NCI-H1092 treated with DMSO at 0.1 percent for 48 hours (cell line): ENCODE measurements at places on chromosomes 11 and 22.

DNA sequence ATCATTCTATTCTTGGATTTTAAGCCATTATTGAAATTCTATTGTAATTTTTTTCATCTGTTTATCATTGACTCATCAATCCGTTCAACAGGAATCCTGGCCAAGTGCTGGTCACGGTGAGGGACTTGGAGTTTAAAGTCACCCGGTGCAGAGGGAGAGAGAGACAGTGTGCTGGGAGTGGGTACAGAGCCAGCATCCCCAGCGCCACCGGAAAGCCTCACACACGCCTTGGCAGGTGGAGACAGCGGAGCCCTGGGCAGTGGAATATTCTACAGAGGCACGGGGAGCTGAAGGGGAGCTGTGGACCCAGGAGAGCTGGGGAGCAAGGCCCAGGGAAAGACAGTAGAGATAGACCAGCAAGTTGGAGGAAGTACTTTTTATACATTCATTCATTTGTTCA, 787.6 kb downstream of the BRD1 start:
- no peak for DNase-seq

GRCh38 chr11:32913445-32913844, 20.8 kb downstream of the QSER1 start:
- DNase-seq: no peak

- DNase-seq: no peak
Observed at GRCh38 chr22:33023153-33023827, 34.9 kb downstream of the SYN3 start.

GRCh38 chr22:24289741-24290163, 19.1 kb downstream of the SPECC1L start:
- no peak for DNase-seq

GRCh38 chr11:9512370-9513019, 51.7 kb downstream of the ZNF143 start:
- DNase-seq: no peak

- DNase-seq: no peak
Observed at GRCh38 chr22:37425800-37426705, 1.2 kb downstream of the ELFN2 start.

DNA sequence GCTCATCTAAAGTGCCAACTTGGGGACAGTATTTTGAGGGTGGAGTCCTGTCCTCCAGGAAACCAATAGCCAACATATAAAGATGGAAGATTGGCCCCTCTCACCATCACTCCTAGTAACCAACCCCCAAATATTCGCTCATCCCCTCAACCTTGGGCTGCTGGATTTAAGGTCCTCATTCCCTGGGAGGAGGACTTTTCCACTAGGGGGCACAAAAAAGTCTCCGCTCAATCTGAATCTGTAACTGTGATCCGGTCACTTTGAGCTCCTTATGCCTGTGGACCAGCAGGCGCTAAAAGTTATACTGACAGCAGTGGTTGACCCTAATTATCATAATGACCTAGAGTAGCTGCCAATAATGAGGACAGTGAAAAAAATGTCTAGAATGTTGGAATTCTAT, 20.5 kb upstream of the CLPB start:
- DNase-seq: no peak

GRCh38 chr11:61930933-61931332, 13.6 kb upstream of the RAB3IL1 start:
- no peak for DNase-seq

DNA sequence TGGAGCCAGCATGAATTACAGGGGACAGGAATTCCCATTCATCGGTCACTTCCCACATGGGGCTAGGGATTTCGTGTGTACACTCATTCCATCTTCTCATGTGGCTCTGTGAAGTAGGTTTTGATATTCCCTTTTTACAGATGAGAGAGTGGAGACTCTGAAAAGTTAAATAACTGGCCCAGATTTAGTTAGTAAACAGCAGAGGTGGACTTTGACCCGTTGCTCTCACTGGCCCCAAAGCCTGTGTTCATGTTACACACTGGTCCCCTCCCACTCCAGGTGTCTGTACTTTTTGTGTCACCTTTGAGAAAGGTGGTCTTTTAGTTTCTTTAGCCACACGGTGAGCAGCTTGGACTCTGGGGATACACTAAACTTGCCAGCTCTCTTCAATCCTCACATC, 108.5 kb downstream of the MICAL2 start:
- DNase-seq: no peak

DNA sequence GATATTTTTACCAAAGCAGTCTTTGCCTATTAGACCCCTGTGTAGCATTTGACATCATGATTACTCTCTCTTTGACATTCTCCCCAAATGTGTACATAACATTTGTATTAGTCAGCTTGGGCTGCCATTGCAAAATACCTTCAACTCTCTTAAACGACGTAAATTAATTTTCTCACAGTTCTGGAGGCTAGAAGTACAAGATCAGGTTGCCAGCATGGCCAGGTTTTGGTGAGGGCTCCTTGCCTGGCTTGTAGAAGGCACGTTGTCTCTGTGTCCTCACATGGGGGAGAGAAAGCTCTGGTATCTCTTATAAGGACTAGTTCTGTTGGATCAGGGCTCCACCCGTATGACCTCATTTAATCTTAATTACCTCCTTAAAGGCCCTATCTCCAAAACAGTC, 12.3 kb upstream of the DLAT start:
- no peak for DNase-seq

DNA sequence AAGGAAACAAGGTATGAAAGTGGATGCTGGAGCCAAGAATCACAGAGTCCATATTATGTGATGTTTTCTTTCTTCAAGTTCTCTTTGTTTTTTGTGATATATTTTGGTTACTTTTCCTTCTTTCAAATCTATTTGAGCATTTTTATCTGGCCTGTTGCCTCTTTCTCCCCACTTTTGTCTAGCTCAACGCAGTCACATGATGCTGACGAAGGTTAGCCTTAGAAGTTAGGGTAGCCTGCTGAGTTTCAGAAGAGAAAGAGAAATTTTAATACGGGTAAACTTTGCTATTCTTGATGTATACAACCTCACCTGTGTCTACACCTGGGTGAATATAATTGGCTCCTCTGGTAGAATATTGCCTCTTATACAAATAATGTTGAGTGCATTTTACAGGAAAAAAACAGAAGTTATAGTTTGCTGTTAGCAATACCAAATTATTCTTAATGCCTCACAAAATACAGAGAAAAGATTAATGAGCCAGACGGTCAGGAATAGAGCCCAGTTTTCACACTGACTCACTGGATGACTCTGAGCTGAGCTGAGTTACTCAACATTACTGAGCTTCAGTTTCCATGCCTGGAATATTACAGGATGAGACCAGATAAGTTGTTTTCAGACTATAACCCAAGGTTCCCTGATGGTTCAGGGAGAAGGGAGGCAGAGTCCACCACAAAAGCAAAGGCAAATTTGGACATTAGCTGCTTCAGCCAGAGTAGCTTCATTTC, 161.6 kb upstream of the BDNF start:
- no peak for DNase-seq

- DNase-seq: peak; percentile 95
Observed at GRCh38 chr11:114832532-114833125, 154.3 kb downstream of the NXPE2 start.

DNA sequence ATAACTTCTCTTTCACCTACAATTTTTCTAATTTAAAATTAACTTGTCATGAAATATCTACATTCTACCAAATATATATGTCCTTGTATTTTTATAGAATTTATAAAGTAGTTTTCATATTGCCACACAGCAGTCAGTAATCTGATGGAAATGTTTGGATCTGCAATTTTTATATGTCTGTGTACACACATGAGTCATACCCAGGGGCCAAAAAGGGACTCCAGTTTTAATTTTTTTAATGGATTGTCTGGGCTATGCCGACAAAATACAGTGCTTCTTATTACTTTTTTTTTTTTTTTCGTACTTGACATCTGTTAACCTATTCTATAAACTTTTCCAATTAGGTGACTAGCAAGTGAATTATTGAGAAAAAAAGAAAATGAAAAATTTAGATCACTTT, 6.3 kb downstream of the GUCY1A2 start:
- no peak for DNase-seq

GRCh38 chr11:15851051-15851498, 505.3 kb downstream of the SOX6 start:
- DNase-seq: no peak

GRCh38 chr11:23711981-23712380, 784.9 kb upstream of the LUZP2 start:
- no peak for DNase-seq

- no peak for DNase-seq
Observed at GRCh38 chr11:59641156-59641555, 25.6 kb upstream of the OSBP start.

- no peak for DNase-seq
Observed at GRCh38 chr22:36913427-36914389, at the start of gene CSF2RB. Gene CSF2RB (plus strand): TSS chr22:36913628. CDS start chr22:36922208, 8,580 bp downstream.

GRCh38 chr11:42524534-42525227, 787.1 kb upstream of the API5 start:
- peak; percentile 59 for DNase-seq

DNA sequence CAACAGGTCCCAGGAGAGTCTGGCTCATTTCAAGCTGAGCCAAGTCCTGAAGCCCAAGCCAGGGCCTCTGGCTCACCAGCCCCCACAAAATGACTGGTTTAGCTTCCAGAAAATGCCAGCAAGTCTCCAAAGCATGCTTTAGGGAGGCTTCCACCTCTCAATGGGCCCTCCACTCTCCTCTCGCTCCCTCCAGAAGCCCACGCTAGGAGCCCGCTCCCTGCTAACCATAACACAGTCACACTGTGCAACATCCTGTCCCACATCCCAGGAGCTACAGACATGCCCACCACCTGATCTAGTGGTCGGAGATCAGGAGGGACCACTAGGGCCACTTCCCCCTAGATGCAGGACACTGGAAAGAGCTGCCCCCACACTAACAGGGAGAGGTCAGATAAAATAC, 6.9 kb downstream of the SULT4A1 start:
- no peak for DNase-seq

DNA sequence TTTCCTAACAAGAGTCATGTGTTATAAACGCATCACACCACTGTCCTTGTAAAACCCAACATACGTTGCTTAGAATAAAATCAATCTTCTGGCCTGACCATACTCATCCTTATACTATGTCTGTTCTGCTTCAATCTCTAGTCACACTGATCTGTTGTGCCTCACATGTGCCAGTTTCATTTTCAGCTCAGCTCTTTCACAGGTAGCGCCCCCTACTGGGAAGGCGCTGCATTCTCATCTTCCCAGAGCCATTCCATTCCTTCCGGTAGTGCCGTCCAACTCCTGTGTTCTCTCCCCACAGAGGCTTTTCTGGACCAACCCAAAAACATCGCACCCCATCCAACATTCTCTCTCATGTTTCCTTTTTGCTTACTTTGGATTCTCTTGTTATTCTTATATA, 22.2 kb downstream of the CASP5 start:
- no peak for DNase-seq
